ENCODE measurements at places on chromosomes 4 and X.

GRCh38 chr4:4860600-4861389 lies 1.3 kb downstream of the MSX1 start:
- peak; percentile 36 for DNase-seq

DNA sequence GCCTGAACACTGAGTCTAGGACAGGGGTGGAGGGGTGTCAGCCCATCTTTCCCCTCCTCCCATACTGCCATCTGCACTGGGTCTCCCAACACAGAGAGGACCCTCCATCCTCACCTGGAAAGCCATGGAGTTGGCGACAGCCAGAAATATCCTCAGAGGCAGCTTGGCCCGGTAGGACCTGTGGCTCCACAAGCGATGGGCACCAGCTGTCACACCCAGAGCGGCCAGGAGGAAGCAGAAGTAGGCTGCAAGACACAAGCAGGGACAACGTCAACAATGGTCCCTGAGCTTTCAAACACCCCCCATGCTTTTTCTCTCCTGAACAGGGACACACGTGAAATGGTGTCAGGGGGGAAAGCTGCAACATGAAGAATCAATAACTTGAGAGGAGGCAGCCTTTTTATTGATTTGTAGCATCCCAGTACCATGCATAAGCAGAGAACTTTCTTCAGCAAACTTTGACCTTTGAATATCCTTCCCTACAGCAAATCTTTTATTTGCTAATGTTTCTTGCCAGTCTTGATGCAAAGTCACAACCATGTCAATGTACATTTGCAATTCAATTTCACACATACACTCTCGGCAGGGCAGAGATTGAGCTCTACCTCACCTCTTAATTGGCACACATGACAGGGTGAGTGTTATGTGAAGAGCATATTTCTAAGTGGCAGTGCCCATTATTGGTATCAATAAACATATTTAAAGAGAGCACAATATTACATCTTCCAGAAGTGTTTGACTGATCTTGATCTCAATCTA lies 93.2 kb downstream of the SCD5 start:
- no peak for DNase-seq

- no peak for DNase-seq
Measured at GRCh38 chr4:154004016-154004415, 215.1 kb upstream of the SFRP2 start.

DNA sequence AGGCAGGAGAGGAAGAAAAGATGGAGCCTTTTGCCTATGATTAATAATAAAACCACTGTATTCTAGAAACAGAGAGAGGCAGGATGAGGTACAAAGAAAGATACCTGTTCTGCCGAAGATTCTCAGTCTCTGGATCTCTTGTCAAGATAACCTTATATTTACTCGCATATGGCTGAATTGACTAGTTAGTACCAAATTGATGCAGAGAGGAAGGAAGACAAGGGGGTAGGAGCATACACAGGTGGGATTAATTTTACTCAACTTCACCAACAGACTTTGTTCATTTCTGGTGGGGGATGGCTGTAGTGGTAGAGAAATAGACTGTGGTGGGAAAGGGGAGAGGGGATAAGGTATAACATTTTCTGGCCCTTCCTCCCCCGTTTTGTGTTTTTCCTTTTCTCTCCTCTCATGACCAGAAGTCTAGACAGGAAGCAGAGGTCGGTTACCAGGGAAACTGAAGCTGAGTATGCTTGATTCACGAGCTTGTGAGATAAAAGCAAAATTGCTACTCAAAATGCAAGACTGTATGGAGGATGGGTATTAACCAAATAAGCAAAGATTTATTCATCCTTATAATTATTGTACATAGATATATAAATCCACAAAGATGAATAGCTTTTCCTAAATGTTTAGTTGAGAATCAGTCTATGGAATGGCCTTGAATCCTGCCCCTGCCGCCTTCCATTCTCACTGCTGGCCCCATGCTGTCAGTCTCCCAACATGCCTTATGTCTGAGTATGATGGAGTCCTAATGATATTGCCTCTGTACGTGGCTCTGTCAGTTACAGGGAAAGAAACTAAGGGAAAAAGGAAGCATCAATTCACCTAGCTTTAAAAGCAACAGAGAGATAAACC lies 17.8 kb upstream of the PAGE2B start:
- no peak for DNase-seq

- peak; percentile 80 for DNase-seq
Measured at GRCh38 chr4:1167244-1167949, 5.0 kb downstream of the SPON2 start.

DNA sequence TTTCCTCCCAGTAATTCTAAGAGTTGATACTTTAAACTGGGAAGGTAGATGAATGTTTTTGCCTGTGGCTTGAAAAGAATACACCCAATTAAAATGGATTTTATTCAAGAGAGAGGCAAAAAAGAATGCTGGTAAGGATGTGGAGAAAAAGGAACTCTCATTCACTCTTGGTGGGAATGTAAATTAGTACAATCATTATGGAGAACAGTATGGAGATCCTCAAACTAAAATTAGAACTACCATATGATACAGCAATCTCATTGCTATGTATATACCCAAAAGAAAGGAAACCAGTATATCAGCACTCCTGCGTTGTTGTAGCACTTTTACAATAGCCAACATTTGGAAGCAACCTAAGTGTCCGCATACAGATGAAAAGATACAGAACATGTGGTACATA lies 75.2 kb downstream of the ANKRD50 start:
- DNase-seq: no peak

- no peak for DNase-seq
Measured at GRCh38 chr4:13059019-13059418, 425.1 kb downstream of the RAB28 start.

GRCh38 chr4:2928242-2929176 lies 34.7 kb downstream of the NOP14 start:
- DNase-seq: no peak

- DNase-seq: no peak
Measured at GRCh38 chrX:21373637-21374162, 518 bp upstream of the CNKSR2 start.

DNA sequence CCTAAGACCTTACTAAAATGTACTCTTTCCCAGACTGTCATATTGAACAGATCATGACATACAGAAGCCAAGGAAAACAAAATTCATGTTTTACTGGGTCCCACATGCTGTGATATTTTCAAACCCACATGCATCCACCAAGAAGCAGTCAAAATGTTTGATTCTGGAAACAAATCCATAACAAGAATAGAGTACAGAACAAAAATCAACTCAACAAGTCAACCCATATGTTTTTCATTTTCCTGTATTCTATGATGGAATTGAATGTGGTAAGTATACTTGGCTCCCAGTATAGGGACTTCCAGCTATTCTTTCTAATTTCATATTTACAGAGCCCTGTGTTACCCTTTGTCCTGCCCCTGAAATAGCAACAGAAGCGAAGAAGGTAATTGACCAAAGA lies 106.8 kb downstream of the COL25A1 start:
- DNase-seq: no peak

GRCh38 chrX:75522565-75523431 lies at the start of gene ZDHHC15:
Gene ZDHHC15, minus strand, starts transcription at chrX:75523037. Its CDS starts 13 bp downstream, at chrX:75523024.
- no peak for DNase-seq

GRCh38 chr4:55127053-55127452 lies 1.7 kb upstream of the KDR start:
- DNase-seq: no peak

Measured in RWPE2 (cell line).